Mesenteric fat pad (tissue), 1 donor: ENCODE measurements at places on chromosomes 2 and 18.

GRCh38 chr2:114472726-114473125 is 30.3 kb downstream of the DPP10 start:
- no peak for DNase-seq

DNA sequence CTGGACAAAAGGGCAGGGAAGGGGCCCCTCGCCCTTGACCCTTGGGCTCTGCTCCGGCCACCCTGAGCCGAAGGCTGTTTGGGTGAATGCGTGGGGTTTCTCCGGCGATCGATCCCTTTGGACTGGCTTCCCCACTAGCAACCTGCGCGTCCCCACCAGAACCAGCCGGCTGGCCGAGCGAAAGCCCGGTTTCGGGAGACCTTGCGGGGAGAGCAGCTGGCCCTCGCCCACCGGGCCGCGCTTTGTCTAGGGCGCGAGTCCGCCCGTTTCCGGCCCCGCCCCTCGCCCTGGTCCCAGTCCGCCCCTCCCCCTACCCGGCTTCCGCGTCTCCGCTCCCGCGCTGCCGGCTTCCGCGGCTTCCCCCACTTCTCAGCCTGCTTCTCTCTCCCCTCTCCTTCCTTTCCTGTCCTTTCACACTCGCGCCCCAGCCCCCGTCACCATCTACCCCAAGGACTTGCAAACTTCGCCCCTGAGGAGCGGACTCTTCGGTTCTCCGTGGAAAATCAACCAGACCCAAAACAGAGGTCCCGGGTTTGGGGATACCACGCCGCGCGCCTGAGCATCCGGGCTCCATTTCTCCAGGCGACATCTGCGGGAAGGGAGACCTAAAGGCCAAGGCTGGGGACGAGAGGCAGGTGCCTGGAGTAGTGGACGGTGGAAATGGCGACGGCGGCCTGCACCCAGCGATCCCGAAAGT is 48.0 kb upstream of the ATP6V1B1 start:
- no peak for DNase-seq

GRCh38 chr2:40450796-40451430 is 977 bp downstream of the SLC8A1 start:
- DNase-seq, result no peak

DNA sequence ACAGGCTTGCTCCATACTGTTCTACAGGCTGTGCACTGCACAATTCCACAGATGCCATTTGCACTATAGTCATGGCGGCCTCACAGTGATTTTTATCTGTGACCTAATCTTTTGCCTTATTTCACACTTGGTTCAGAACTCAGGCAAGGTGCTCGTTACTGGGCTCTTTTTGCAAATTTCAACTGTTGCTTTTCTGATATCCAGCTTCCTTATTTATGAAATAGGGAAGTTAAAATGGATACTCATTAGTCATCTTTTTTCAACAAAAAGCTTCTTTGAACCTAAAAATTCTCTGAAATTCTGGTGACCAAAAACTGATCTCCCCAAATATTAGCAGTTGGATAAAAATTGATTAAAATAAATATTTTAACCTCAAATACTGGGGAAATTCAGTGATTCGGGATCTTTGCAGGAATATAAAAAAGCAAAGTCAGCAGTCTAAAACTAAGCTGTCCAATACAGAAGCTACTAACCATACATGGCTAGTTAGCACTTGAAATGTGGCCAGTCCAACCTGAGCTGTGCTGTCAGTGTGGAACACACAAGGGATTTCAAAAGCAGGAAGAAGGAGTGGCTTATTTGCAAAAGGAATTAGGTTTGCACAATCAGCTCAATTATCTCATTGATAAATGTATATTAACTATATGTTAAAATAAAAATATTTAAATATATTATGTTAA is 134.4 kb downstream of the COL4A4 start:
- DNase-seq, result no peak

GRCh38 chr2:215983581-215984351 is 29.6 kb downstream of the MREG start:
- DNase-seq, result no peak

GRCh38 chr2:73268830-73269685 is 15.2 kb downstream of the FBXO41 start:
- peak; percentile 82 for DNase-seq

- no peak for DNase-seq
Measured at GRCh38 chr2:153059338-153060052, 341.1 kb downstream of the ARL6IP6 start.

DNA sequence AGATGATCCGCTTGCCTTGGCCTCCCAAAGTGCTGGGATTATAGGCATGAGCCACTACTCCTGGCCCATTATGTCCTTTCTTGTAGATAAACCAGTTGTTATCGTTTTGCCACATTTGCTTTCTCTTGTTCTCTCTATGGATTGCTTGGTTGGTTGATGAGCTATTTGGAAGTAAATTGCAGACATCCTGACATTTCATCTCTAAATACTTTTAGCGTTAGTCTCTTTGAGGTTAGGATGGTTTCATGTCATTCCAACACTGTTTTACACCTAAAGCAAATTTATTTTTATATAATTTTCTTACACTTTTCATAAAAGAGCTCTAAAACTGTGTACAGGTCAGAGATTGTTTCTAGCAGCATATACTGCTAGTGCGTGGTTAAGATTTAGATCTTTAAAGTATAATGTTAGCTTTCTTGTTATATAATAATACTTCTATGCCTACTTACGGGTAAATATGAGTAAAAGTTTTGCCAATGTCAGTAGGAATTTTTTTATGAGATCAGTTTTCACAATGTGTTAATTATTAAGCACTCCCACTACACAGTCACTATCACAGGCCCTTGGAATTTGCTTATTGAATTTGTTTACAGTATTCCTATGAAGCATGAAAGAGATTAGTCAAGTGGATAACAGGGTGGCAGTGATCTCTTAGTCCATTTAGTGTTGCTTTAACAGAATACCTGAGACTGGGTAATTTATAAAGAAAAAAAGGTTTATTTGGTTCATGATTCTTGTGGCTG is 10.3 kb downstream of the POLI start:
- no peak for DNase-seq

DNA sequence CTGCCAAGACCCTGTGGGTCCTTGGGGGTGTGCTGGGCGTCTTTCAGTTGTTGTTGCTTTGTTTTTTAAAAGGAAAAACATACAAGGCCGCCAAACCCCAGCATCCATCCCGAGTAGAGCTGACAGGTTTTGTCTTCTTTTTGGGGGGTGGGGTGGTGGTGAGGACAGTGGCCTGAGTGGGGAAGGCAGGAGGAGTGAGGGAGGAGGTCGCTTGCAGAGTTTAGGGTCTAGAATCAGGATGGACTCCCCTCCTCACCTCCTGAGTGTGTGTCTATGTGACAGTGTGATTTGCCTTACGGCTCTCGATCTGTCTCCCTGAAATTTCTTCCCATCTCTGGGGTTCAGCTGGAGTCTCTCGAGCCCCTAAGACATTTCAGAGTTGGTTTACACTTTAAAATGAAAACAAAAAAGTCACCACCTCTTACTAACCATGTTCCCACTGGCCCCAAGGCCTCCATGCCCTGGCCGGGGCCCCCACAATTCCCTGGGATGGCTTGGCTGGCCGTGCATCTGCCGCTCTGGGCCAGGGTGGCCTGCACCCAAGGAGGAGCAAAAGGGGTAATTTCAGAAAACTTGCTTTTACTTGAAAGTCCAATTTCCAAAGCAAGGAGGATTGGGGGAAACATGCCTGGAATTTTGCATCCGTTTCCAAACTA is 5.0 kb downstream of the SIX3 start:
- no peak for DNase-seq

GRCh38 chr2:26068602-26069298 is 34.9 kb downstream of the RAB10 start:
- DNase-seq, result no peak

DNA sequence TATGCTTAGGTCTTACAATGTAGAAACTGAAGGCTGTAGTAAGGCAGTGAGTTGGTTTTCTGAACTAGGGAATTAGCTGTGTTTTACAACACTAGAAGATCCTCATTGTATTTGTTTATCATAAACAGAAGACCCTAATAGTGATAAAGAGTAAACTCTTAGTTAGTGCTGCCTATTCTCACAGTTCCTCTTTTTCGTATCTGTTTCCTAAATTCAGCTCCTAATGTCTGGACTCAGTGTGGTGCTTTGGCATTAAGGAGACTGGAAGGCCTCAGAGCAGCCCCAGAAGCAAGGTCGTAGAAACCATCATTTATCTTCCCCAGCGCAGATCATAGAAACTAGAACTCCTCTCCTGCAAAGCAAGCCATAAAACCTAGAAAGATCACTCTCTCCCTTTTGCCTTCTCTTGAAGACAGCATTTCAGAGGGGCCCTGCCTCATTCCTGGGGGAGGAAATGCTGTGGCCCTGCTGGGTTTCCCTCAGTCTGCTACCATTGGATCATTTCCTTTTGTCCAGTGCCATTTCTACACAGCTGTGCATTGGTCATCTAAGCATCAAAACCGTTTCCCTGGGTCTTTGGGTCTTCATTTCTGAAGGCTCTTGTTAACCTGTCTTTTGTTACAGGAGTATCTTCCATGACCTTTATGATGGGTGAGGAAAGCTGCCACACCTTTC is 4.7 kb downstream of the ACP1 start:
- DNase-seq, result no peak

- no peak for DNase-seq
Measured at GRCh38 chr2:15655123-15655887, 63.6 kb downstream of the DDX1 start.

GRCh38 chr2:160431441-160431840 is 62.2 kb downstream of the RBMS1 start:
- DNase-seq, result no peak

GRCh38 chr2:105777031-105777482 is 32.3 kb downstream of the NCK2 start:
- no peak for DNase-seq

- DNase-seq, result no peak
Measured at GRCh38 chr2:119253114-119253702, 29.6 kb downstream of the STEAP3 start.

- no peak for DNase-seq
Measured at GRCh38 chr18:10690366-10690765, 164.5 kb downstream of the NAPG start.

- no peak for DNase-seq
Measured at GRCh38 chr2:16160281-16161084, 220.1 kb downstream of the MYCN start.

DNA sequence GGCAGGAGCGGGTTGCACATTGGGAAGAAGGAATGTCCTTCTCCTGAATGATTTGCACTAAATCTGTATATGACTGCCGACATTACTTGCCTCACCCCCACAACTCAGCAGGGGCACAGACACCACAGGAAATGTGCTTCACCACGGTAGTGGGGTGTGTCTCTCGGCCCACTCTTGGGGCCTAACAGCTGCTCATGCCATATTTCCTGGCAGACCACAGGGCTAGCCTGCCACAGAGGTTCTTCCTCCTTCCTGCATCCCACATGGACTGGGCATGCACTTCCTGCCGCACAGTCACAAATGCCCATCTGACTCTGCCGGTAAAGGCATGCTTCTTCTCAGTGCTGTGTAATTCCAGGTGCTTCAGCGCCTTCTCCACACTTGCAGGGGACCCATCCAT is 10.3 kb upstream of the PAPOLG start:
- DNase-seq, result no peak

DNA sequence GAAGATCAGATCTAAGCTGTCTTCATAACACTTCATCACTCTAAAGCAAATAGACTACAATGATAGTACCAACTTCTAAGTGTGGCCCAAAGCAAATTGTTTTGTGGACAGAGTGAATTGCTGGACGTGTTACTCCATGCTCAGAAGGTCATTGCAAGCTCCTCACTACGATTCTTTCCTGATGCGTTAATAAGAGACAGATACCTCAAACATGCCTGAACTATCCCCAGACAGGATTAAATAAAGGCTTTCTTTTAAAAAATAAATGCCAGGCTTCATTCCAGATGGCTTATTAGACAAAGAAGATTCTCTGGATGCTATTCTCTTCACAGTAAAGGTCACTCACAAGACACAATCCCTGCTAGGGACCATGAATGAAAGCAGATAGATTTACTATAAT is 621.2 kb downstream of the DCDC2C start:
- DNase-seq, result no peak

- no peak for DNase-seq
Measured at GRCh38 chr2:236894791-236895190, 190.9 kb upstream of the COPS8 start.

DNA sequence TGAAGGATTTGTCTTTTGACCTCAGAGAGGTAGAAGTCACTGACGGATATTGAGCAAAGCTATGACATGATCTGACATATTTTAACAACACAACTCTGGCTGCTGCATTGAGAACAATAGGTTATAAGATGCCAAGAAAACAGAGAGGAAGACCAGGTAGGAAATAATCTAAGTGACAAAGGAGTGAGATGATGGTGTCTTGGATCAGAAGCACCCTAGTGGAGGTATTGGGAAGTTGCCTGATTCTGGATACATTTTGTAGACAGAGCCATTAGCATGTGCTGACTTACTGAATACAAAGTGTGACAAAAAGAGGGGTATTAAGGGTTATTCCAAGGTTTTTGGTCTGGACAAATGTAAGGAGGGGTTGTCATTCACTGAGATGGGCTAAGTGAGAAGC is 1438.1 kb downstream of the DPP10 start:
- DNase-seq, result no peak

GRCh38 chr2:134081238-134081938 is 172.5 kb upstream of the MGAT5 start:
- no peak for DNase-seq

- no peak for DNase-seq
Measured at GRCh38 chr2:80028584-80028983, 276.0 kb downstream of the LRRTM1 start.

DNA sequence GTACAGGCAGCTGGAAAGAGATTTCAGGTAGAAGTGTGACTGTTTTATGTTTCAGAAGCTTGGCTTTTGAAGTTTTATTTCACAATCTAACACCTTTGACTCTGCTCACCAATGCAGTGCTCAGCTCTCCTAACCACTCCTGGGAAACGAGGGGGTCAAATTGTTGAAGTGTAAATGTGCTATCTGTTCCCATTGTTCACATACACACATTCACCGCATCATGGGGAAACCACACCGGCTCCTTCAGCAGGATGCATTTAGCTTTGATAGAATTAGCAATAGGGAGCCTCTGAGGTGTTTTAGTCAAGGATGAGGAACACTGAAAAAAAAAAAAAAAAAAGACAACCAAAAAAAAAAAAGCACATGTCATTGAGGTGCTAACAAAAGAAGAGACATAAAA is 13.4 kb upstream of the DLGAP1 start:
- DNase-seq, result no peak

GRCh38 chr2:26613241-26614215 is 27.6 kb downstream of the CIB4 start:
- DNase-seq, result peak; percentile 69
